HS-27A (cell line): ENCODE measurements at places on chromosomes 1 and 21.
A peak's percentile ranks its signal among the peaks of the same experiment; 100 is the strongest.

DNA sequence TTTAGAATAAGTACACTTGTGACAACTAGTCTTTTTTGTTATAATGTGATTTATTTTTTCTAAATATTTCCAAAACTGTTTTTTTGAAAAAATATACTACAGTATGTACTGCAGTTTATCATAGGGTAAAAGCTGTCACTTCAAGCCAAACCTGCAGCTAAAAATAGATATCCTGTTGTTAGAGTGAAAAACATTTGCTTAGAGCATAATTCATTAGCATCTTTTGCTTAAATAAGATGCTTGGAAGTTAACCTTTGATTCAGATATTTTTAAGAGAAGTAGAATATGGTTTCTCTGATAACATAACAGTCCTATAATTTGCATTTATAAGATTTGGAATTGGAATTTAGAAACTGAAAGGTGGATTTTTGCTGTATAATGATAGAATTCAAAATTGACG, 21.5 kb downstream of the PRKACB start:
- no peak for DNase-seq

DNA sequence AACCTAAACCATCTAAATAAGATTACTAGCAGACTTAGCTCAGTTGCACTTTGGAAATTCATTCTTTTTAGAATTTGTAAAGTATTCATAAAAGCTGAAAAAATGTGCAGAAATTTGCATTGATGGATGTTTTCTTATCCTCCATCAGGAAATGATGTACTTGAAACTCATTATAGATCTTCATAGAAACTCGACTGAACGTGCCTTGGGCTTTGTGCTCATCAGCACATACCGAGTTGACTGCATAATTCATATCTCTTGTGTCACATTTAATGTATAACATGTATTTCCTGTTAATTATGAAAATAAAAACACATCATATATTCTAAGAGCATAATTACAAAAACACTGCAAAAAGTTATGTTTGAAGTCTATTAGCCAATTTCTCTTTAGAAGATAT, 290.9 kb upstream of the NR5A2 start:
- DNase-seq: no peak

DNA sequence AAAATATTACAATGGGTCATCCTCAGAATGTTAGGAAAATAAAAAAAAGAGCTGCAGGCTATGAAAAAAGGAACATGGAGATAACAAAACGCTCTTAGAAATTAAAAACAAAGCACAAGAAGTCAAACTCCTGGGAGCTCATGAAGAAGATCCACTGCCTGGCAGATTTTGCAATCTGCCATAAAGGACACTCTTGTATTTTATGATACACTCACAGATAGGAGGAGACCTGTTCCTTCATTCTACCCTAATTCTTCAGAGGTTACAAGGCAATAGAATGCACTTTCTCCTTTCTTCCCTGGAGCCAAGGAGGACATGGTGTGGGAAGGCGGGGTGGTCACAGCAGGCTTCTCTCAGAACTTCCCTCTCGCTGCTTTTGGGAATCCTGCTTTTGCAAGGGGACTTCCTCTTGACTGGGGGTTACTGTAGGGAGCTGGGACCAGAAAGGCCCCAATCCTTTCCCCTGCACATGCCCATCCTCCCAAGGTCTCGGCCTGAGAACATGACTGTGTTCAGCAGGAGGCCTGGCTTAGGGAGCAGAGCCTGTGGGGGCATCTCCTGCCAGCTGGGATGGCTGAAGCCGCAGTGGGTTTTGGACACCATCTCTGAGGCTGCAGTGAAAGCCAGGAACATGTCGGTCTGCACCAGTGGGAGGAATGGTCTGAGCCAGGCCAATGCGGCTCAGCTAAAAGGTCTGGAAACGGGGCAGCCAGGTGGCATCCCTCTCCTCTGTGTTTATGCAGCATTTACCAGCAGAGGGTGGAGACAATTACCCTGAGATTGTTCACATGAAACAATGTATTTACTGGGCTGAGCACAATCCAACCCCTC, 44.8 kb downstream of the GPR161 start:
- DNase-seq: no peak

GRCh38 chr1:91864017-91864700, 21.8 kb downstream of the TGFBR3 start:
- no peak for DNase-seq

- DNase-seq: no peak
Observed at GRCh38 chr1:48221122-48221521, 1.4 kb upstream of the SLC5A9 start.

- no peak for DNase-seq
Observed at GRCh38 chr1:3847081-3847480, 9.9 kb downstream of the CEP104 start.

DNA sequence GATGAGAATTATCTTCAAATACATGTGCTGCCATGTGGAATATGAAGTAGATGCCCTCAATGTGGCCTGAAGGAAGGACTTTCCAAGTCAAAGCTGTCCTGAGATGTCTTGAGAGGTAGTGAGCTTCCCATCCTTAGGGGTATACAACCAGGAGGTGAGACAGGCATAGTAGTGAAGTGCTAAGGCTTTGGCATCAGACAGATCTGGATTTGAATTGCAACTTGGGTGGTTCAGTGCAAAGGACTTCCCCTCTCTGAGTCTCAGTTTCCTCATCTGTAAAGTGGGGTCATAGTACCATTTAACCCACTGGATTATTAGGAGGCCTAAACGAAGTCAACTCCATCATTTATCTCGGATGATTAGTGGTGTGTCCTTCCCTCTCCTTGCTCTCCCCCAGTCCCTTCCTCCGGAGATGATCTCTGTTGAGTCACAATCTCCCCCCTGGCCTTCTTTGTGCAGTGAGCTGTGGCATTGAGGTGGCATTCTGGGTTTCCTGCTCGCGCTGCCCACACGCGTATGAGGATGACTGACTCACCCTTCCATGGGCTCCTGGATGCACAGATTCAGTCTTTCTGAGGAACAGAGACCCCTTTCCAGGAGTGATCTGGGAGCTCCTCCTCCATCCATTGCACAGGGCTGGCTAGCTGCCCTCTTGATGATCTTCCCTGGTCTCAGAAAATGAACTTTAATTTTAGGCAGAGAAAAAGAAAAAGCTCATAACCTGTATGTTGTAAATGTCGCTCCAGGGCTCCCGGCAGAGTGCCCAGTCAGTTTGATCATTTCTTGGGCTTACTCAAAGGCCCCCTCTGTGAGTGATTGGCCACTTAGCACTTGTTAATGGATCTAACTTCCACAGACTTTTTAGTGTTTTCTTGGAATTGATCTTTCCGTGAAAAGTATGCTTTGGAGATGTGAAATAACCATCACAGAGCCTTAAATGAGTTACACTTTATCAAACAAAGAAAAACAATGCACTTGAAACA, 354.6 kb downstream of the PTPRU start:
- no peak for DNase-seq

- no peak for DNase-seq
Observed at GRCh38 chr21:42475036-42475435, 21.0 kb downstream of the RSPH1 start.

- DNase-seq: no peak
Observed at GRCh38 chr1:26530895-26531598, 1.5 kb downstream of the RPS6KA1 start.

DNA sequence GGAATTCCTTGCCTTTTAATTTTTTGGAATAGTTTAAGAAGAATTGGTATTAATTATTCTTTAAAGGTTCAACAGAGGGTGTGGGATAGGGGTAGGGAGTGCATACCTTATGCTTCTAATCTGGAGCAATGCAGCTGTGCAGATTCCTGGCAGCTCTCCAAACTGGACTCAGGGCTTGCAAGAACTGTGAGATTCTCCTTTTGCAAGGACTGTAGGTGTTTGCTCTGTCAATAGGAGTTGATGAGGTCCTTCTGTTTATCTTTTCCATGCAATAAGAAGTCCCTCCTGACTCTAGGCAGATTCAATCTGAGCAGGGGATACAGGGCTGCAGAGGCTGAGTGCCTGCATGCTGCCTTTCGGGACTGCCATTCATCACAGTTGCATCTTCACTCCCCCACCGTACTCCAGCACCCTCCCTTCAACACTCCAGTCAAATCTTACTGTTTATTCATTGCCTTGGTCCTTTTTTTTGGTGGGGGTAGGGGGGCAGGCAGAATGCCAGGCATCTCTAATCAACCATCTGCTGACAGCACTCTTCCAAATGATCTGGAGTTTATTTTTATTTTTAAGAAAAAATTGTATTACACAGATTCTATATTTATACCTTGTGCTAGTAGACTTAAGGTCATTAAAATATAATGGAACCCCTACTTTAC, 122.3 kb downstream of the DISC1 start:
- DNase-seq: no peak

- no peak for DNase-seq
Observed at GRCh38 chr1:229817936-229818335, 191.9 kb downstream of the URB2 start.

DNA sequence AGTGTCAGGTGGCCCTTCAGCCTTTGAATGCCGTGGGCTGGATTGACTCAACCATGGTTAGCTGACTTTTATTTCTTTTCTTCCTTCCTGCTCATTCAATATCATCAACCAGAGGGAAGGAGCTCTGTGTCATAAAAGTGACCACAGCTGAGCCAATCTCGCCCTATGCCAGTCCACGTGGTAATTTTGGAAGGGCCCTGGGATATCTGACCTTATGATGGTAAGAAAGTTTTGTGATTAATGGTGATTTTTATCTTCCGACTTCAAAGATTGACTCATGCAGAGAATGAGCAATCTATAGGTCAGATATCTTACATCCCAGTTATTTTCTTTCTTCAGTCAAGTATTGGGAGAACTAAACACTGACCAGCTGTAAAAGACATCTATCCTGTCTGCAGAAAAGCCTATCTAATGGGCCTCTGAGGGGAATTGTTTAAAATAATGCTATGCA, 170.3 kb downstream of the ZC3H11B start:
- DNase-seq: no peak

- DNase-seq: no peak
Observed at GRCh38 chr1:74161497-74161896, 36.5 kb downstream of the LRRIQ3 start.

GRCh38 chr1:58592522-58593134, 15.6 kb upstream of the TACSTD2 start:
- peak; percentile 95 for DNase-seq

DNA sequence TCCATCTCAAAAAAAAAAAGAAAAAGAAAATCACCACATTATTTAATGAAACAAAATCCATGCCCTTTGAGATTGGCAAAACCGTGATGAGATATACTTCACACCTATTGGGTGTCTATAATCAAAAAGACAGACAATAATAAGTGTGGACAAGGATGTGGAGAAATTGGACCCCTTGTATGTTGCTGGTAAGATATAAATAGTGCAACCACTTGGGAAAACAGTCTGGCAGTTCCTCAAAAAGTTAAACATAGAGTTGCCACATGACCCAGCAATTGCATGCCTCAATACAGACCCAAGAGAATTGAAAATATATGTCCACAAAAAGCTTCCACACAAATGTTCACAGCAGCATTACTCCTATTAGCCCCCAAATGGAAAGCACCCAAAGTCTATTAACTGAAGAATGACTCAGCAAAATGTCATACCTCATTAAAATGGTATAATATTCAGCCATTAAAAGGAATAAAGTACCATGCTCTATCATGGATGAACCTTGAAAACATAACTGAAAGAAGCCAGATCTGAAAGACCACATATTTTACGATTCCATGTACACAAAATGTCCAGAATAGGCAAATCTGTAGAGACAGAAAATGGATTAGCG, 24.3 kb downstream of the LMOD1 start:
- no peak for DNase-seq

- DNase-seq: no peak
Observed at GRCh38 chr1:234612352-234613127, 2.6 kb upstream of the IRF2BP2 start.

GRCh38 chr1:193260896-193261295, 74.5 kb upstream of the B3GALT2 start:
- no peak for DNase-seq

DNA sequence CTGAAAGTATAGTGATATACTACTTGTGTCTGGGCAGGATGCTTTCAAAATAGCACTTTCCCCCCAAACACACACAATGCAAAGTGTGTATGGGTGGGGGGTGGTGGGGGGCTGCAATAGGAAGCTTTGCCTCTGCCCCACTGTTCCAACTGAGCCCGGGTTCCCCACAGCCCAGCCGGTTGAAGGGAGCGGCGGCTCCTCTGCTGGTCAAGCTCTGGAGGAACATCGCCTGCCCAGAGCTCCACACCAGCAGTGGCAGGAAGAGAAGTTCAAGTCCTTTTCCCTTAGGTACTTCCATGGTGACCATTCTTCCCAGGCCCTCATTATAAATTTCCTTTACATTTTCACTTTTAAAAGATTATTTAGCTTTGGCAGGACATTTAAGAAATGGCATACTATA, 74.9 kb downstream of the CAPZB start:
- no peak for DNase-seq

- DNase-seq: no peak
Observed at GRCh38 chr1:165915932-165916348, 88.5 kb downstream of the UCK2 start.

GRCh38 chr1:22821027-22821426, 110.4 kb downstream of the EPHB2 start:
- no peak for DNase-seq

- DNase-seq: peak; percentile 75
Observed at GRCh38 chr1:211639475-211640300, 35.7 kb downstream of the NEK2 start.

GRCh38 chr1:158801396-158801795, 20.4 kb upstream of the OR6N2 start:
- no peak for DNase-seq

- DNase-seq: no peak
Observed at GRCh38 chr1:219790834-219791615, 137.3 kb downstream of the SLC30A10 start.

- no peak for DNase-seq
Observed at GRCh38 chr1:97837161-97837560, 83.7 kb downstream of the DPYD start.
